ENCODE measurements at places on chromosomes 4 and X.

GRCh38 chrX:70013466-70014381 is 36.0 kb downstream of the AWAT2 start:
- no peak for DNase-seq

DNA sequence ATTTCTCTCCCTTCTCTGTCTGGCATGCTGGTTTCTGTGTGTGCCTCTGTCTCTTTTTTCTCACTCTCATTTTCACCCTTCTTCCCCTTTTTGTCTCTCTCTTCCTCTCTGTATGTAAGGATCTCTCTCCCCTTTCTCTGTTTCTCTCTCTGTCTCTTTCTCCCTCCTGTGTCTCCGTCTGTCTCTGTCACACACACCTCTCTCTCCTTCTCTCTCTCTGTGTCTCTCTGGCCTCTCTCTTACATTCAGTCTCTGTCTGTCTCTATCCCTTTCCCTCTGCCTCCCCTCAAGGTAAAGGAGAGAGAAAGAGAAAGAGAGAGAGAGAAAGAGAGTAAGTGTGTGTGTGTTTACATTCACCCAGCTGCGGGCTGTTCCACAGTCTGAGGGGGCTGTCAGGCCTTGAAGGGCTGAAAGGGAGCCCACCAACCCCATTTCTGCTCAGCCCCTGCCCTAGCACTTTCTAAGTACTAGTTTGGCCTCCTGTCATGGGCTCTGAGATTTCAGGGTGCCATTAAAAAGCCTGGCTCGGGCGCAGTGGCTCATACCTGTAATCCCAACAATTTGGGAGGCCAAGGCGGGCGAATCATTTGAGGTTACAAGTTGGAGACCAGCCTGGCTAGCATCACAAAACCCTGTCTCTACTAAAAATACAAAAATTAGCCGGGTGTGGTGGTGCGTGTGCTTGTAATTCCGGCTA is 9.6 kb upstream of the TSPYL2 start:
- no peak for DNase-seq

DNA sequence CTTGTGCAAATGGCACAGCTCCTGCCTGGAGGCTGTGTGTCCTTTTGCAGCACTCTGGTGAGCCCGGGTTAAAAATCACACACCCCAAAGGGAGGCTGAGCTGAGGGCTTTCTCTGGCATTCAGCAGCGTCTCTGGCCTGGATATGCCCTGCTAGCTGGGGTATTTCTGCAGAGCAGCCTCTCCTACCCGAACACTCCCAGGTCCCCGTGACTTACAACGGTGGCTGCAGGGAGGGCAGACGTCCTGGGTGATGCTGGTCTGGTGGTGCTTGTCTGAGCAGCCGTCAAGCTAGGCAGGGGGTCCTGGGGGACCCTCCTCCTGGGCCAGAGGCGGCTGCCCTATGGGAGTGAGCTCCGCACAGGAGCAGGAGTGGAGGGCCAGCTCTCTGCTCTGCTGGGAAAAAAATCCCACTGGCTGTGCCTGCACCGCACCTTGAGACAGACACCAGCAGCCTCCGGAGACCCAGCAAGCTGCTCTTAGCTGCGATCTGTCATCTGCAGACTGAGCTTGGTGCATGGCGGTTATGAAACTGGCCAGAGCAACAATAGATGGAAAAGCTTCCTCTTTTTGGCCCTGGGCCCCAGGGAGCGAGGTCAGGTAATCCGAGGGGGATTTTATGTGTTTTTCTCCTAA is 41.3 kb upstream of the ASMTL start:
- no peak for DNase-seq

- DNase-seq = no peak
Observed at GRCh38 chrX:151239751-151240150, 63.4 kb downstream of the GPR50 start.

GRCh38 chr4:31674313-31674947 is 954.3 kb downstream of the PCDH7 start:
- no peak for DNase-seq

GRCh38 chr4:185779517-185779916 is 32.5 kb downstream of the SORBS2 start:
- no peak for DNase-seq

- no peak for DNase-seq
Observed at GRCh38 chrX:96771486-96771885, 86.8 kb downstream of the DIAPH2 start.

GRCh38 chr4:26896636-26897035 is 36.0 kb downstream of the STIM2 start:
- no peak for DNase-seq

GRCh38 chrX:14817571-14817970 is 55.3 kb downstream of the FANCB start:
- no peak for DNase-seq

- no peak for DNase-seq
Observed at GRCh38 chrX:109826954-109827708, 94.1 kb upstream of the ACSL4 start.

- DNase-seq = no peak
Observed at GRCh38 chr4:167419468-167420140, 185.3 kb upstream of the SPOCK3 start.

- no peak for DNase-seq
Observed at GRCh38 chrX:18031726-18032375, 170.8 kb upstream of the RAI2 start.

GRCh38 chr4:142297313-142297712 is 548.8 kb downstream of the INPP4B start:
- no peak for DNase-seq

Measured in GM12878 (cell line).